ENCODE measurements at places on chromosomes 4 and X.
A peak's percentile ranks its signal among the peaks of the same experiment; 100 is the strongest.

DNA sequence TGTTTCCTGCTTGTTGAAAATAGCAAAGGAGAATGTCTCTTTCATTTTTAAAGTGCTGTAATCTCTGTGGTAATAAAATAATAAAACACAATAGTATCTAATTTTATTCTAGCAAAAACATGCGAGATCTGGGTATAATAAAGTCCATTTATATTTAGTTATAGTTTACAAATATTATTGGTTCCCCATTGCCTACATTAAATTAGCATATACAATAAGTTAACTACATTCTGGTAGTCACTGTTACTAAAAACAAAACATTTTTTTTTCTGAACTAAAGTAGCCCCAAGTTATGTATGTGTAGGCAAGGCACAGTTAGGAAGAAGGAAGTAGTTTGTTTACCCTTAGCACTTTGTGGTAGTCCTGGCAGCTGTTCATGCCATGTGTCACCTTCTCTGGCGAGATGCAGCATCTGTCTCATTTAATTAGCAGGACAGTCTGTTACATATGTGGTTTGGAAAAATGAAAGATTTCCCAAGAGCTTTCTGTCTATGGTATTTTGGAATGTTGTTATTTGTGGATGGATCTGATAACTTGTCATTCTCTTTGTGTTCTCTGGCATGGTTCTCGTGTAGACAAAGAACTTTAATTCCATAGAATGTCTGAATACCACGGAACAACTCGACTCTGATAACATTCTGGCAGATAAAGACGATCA lies 231.3 kb upstream of the PITX2 start:
- no peak for DNase-seq

GRCh38 chr4:81424336-81424735 lies 47.4 kb downstream of the RASGEF1B start:
- no peak for DNase-seq

- DNase-seq = no peak
These were observed 87.0 kb downstream of the SPCS3 start for GRCh38 chr4:176406736-176407135.

DNA sequence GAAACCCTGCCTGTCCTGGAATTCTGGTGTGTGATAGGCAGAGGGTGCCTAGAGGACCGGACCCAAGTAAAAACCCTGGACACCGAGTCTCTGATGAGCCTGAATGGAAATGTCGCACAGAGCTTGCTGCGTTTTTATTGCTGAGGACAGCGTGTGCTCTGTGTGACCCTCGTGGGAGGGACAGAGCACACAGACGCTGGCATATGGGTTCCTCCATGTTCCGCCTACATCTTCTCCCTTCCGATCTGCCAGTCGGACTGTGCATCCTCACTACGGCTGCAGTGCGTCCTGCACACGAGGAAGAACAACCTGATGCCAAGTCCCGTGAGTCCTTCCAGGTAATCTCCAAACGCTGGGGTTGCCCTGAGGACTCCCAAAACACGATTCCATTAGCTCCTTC lies 68.3 kb downstream of the AFAP1 start:
- no peak for DNase-seq

DNA sequence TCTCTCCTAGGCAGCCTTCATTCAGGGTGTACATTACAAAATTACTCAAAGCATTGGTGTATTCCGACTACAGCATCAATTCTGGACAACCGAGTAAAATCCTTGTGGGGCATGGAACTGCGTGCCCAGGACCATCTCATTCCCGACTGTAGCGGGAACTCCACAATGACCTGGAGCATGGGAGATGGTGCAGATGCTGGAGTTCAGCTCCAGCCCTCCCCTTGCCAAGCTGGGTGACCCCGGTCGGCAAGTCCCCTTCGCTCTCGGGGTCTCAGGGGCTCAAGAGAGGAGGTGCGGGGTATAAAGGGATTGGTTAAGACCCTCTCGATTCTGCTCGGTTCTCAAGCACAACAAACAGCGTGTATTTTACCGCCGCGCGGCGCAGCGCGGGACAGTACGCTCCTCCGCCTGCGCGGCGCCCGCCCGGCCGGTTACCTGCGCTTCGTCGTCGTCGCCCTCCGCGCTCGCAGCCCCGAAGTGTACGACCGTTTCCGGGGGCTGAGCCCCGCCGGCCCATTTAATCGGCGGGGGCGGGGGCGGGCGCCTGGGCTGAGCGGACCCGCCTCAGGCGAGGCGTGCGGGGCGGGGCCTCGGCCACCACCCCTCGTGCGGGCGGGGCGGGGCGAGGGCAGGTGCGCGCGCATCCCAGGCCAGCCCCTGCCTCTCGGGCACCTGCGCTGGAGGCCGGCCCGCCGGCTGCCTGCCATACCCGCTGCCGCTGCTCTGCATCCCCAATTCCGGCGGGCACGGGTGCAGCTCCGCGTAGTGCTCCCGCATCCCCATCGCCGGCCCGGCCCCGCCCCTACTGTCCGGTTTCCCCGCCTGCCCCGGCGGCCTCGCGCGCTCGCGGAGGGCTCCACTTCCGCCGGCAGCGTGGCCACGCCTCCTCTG lies at the start of gene G6PD:
G6PD (minus strand) TSS at position 493 of the 891 bp plus-strand sequence. CDS start 691 bp downstream, outside the sequence.
- peak; percentile 86 for DNase-seq

- no peak for DNase-seq
These were observed 82.7 kb upstream of the FGF13 start for GRCh38 chrX:138794246-138794645.

DNA sequence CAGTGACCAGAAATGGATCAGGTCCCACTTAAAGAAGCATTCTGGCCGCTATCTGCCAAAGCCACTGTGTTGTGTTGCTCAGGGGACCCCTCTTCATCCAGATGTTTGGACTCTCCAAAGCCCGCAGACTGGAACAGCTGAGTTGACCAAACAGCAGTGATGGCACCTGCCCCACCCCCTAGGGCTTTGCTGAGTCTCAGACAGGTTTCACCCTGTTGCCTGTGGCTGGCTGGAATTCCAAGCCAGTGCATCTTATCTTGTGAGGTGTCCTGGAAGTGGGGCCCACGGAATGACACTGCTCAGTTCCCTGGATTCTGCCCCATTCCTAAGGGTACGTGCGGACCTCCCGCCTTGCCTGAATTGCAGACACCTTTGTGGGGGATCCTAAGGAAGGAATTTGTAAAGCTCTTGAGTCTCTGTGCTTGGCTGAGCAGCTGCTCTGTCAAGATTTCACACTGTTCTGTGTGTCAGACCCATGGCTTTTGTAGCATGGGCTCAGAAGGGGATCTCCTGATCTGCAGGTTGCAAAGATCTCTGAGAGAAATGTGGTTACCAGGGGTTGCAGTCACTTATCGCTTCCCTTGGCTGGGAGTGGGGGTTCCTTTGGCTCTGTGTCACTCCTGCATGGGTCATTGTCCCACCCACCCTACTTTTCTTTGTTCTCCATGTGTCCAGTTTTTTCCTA lies 1707.9 kb upstream of the PCDH10 start:
- DNase-seq = no peak

DNA sequence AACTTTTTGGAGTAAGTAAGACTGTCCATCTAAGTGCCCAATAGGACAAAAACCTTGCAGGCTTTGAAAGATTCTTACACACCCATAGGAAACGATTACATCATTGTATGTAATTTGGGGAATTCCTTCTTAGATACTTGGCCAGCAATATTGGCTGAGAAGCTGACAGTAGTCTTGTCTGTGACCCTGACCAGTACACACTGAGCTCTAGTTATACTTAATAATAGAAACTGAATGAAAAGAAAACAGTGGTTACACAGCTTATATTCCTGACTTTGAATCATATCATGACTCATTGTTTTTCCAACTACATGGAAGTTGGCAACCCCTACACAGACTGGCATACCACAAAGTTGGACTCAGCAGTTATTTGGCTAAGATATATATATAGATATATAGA lies 7.1 kb upstream of the TLR2 start:
- no peak for DNase-seq

DNA sequence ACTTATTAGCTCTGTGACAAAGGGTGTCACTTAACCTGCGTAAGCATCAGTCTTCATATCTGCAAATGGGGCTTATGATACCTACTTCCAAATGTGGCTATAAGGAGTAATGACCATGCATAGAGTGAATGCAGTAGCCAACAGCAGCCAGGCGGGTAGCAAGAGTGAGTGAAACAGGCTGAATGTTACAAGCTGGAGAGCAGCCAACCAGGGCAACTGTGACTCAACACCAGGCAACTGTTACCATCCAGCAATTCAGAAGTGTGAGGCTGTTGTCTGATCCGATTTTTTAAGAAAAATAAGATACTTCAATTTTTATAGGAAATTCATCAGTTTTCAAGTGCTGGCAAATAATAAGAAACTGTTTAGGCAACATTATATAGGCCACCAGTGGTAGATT lies 270.2 kb upstream of the TAPT1 start:
- DNase-seq = no peak

DNA sequence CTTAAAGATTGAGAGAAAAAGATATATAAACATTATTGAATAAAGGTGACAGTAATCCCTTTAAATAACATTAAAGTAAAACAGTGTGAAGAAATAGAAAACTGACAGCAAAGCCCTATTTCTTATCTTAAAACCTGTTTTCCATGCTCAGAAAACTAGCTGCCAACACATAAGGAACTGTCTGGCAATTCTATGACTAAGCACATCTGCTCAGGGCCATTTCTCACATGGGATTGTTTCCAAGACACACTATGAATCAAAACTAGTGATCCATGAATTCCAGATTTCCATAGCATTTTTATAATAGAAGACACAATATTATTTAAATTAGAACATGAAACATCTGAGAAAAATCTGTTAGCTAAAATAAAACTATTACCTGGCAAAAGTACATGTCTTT lies 113.4 kb downstream of the SCLT1 start:
- DNase-seq = no peak

DNA sequence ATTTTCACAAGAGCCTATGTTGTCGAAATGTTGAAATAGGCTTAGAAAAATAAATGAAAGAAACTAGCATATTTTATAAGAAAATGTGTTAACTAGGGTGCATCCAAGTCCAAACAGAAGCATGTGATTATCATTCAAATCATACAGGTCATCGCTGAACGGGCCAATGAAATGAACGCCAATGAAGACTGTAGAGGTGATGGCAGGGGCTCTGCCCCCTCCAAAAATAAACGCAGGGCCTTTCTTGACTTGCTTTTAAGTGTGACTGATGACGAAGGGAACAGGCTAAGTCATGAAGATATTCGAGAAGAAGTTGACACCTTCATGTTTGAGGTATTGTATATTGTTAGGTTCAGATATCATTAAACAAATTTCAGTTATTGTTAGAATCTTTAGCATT lies 9.6 kb downstream of the CYP4V2 start:
- no peak for DNase-seq

- DNase-seq = peak; percentile 37
These were observed 19.5 kb downstream of the RELL1 start for GRCh38 chr4:37666625-37667071.

DNA sequence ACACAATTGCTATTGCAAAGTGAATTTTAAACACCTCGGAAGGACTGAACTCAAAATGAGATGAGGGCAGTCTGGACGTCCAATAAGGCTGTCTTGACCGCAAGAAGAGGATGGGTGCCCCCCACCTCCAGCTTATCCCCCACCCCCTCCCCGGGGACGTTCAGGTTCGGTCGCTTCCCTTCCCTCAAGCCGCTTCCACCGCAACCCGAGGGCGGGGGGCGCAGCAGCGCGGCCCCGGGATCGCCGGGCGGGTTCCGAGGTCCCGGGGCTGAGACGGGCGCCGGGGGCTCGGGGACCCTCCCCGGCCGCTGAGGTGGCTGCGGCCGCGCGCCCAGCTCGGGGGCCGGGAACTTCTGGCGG lies 480 bp downstream of the USP46 start:
- peak; percentile 9 for DNase-seq

DNA sequence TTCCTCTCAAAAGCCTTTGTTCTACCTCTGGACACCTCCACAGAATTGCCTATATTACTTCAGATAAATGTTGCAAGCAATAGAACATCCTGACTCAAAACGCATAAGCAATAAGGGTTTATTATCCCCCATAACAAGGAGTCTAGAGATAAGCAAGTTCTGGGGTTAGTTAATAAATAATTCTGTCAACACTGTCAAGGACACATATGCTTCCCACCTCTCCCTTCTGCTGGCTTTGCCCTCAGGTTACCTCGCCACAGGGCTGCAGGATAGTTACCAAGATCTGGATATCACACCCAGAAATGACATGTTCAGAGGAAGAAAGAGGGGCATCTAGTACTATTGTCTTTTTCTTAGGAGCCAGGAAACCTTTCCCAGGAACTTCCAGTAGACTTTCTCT lies 14.0 kb upstream of the DUSP21 start:
- DNase-seq = no peak

GRCh38 chr4:81469781-81470455 lies 1.8 kb downstream of the RASGEF1B start:
- DNase-seq = no peak

DNA sequence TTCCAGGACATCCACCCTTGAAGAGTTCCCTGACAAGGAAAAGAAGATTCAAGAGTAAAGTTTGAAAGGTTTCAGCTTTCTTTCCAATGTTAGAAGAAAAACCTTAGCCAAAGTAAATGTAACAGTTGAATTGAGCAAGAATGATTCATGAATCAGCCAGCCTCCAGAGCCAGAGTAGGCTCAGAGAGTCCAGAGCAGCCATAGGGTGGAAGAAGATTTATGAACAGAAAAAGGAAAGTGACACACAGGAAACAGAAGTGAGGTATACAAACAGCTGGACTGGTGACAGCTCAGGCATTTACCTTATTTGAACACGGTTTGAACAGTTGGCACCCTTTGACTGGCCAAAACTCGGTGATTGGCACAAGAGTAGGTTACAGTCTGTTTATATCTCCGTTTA lies 63.2 kb downstream of the QDPR start:
- no peak for DNase-seq

DNA sequence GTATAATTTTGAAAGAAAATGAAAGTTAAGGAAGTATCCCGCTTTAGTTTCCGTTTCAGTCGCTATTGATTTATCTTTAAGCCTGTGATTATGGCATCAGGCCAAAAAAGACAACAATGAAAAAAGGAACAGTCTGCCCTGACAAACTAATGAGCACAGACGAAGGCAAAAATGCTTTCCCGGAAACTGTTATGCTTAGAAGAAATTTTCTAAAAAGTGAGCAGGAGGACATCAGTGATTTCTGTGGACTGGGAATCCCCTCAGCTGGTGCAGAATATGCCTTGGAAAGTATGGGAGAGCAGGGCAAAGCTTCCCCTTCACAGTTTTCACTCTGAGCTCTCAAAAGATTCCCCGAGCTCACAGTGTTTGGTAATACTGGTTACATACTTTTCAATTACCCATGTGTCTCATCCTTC lies 5.1 kb upstream of the CXCL10 start:
- DNase-seq = no peak

DNA sequence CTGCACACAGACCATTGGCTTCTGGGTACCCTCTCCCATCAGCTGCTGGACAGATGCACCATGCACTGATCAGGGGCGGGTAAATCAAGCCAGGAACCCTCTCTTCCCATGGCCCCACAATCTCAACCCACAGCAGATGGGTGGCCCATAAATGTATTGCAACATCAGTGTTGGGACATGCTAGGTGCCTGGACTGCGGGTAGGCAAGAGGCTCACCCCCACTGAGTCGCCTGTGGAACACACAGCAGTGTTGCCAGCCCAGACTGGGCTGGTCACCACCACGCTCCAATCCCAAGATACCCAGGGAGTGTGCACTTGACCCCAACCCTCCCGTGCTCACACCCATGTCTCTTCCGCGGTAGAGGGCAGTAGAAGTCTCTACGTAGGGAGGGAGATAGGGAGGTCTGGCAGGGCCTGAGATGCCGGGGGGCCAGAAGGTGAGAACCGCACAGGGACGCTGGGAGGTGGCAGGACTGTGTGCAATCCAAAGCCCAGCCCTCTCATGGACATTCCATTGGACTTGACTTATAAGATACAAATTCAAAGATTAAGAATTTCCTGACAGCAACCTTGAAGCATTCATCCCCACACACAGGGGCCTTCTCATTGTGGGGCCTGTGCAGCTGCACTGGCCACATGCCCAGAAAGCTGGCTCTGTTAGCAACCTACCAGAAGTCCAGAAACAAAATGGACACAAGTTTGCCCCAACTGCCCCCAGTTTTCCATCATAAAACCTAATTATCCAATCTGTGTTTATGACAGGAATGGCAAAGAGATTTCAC lies 183.7 kb downstream of the NSUN7 start:
- no peak for DNase-seq
